Pancreas (tissue), 10 donors: ENCODE measurements at places on chromosomes 5 and 9. TPM values are rescaled to one million over a fixed set of nuclear protein-coding genes. Genes with fewer than 3 reads are reported as not detected.

DNA sequence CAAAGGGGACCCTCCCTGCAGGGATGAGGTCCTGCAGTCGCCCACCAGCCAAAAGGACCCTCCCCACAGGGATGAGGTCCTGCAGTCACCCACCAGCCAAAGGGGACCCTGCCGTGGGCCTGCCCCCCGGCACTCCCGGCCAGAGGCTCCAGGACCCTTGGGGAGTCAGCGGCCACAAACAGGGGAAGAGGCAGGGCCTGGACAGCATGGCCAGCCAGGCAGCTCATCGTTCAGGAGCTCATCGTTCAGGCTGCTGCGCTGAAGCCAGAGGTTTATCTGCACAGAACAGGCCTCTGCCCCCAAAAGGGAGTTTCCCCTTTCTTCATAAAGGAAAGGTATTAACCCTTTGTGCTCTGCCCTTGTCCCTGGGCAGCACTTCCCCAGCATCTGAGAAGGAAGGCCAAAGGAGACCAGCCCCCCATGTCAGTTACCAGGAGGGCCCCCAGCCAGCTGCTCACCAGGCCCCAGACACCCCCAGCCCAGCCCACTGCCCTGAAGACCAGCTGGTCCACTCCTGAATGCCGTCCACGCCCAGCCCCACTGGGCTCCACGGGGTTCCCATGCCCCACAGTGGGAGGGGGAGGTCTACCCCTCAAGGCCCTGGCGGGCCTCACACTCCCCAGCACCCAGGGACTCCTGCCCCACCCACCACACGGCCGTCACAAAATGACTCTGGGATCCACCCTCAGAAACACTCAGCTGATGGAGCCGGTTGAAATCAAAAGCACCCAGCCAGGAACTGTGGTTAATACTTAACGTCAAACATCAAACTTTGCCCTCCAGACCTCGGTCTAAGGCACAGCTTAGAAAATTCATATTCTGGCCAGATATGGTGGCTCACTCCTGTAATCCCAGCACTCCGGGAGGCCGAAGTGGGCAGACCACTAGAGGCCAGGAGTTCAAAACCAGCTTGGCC is 6.3 kb downstream of the SLC12A7 start:
- H3K4me3 ChIP-seq: no peak overlapping the region
- H3K27ac ChIP-seq: peak overlapping the region; percentile 58
- no peak for DNase-seq
- peaks cover 52% of the 10 kb centered on the region for H3K4me1 ChIP-seq
- no peaks in the 10 kb centered on the region for H3K36me3 ChIP-seq

GRCh38 chr9:119365291-119366027 is 3.8 kb downstream of the BRINP1 start:
- no peak overlapping the region for H3K4me3 ChIP-seq
- no peaks in the 10 kb centered on the region for H3K4me1 ChIP-seq
- H3K36me3 ChIP-seq: no peaks in the 10 kb centered on the region
- no peak for DNase-seq
- no peak overlapping the region for H3K27ac ChIP-seq
- no peaks in the 10 kb centered on the region for H3K27me3 ChIP-seq

DNA sequence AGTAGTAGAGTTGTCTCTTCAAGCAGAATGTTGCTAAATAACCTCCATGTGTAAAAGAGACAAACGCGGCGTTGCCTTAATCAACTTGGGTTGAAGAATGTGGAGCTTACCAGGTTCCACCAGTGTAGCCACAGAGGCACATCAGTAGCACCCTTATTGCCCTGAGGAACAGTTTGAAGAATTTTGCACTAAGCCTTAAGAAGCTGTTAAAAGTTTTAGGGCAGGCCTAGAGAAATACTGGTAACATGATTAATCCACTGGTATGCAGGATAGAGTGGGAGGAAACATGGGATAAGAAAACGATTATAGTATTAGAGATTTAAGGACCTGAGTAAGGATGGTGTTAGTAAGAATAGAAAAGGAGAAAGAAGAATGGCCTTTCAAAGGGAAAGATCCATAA is 100.6 kb downstream of the ZCCHC7 start:
- DNase-seq: no peak
- no peaks in the 10 kb centered on the region for H3K4me1 ChIP-seq
- H3K36me3 ChIP-seq: no peaks in the 10 kb centered on the region
- H3K4me3 ChIP-seq: no peak overlapping the region
- no peak overlapping the region for H3K27ac ChIP-seq
- no peaks in the 10 kb centered on the region for H3K27me3 ChIP-seq

DNA sequence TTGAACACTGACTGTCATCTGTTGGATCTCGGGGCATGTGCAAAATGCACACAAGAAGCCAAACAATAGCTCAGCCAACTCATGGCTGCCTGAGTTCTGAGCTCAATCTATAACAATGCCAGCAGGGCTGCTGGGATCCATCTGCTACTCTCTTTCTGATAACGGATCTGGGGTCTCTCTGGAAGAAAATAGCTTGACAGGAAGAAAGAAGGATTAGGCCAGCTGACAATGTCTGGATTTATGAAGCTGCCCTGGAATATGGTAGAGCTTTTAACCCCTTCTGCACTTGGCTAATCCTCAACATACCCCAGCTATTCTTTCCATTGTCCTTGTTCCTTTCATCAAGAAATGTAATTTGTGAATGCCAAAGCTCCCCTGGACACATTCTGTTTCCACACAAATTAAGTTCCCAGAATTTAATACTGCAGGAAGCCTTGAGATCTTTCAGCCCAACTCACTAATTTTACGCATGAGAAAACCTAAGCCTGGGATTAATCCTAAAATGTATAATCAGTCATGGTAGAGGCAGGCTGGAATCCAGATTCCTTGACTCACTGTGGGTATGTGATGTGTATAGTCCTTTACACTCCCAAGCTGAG is 62.7 kb upstream of the PCA3 start:
- no peak overlapping the region for H3K4me3 ChIP-seq
- no peaks in the 10 kb centered on the region for H3K36me3 ChIP-seq
- H3K27me3 ChIP-seq: peaks cover 3% of the 10 kb centered on the region
- no peak overlapping the region for H3K27ac ChIP-seq

- no peaks in the 10 kb centered on the region for H3K4me1 ChIP-seq
- no peaks in the 10 kb centered on the region for H3K36me3 ChIP-seq
- H3K4me3 ChIP-seq: no peak overlapping the region
- no peak for DNase-seq
- H3K27me3 ChIP-seq: no peaks in the 10 kb centered on the region
Observed at GRCh38 chr5:86403190-86403589, 214.6 kb upstream of the COX7C start.

PCDHB8 gene
- 2.6 TPM for total RNA-seq

- H3K4me3 ChIP-seq: no peak overlapping the region
- no peaks in the 10 kb centered on the region for H3K4me1 ChIP-seq
- H3K27ac ChIP-seq: no peak overlapping the region
Observed at GRCh38 chr5:60887746-60888145, 43.7 kb upstream of the ELOVL7 start.

BHMT2 gene
- total RNA-seq: 1.8 TPM

- H3K27me3 ChIP-seq: no peaks in the 10 kb centered on the region
- peaks cover 26% of the 10 kb centered on the region for H3K4me1 ChIP-seq
- peak overlapping the region; percentile 85 for H3K27ac ChIP-seq
- H3K4me3 ChIP-seq: no peak overlapping the region
Observed at GRCh38 chr9:35835766-35836165, 6.7 kb downstream of the TMEM8B start.

DNA sequence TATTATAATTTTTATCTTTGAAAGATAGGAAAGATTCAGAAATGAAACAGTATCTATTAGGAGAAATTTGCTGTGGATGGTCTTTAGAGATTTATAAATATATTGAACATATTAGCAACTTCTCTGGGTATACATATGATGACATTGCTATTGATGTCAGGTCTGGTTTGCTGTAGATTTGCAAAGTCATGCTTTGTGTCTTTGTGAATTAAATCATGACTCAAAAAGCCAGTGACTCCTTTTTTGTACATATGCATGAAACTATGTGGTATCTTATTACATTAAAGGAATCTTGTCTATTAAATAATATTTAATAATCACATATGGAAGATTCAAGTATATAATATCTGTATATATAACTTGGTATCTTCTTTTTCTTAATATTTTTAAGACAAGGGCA is 141.9 kb downstream of the ST8SIA4 start:
- H3K36me3 ChIP-seq: no peaks in the 10 kb centered on the region
- H3K27me3 ChIP-seq: no peaks in the 10 kb centered on the region
- H3K4me1 ChIP-seq: no peaks in the 10 kb centered on the region
- no peak overlapping the region for H3K4me3 ChIP-seq

ST8SIA4 gene
- total RNA-seq: 1.8 TPM

- no peaks in the 10 kb centered on the region for H3K4me1 ChIP-seq
- H3K27me3 ChIP-seq: no peaks in the 10 kb centered on the region
- no peak overlapping the region for H3K4me3 ChIP-seq
- H3K36me3 ChIP-seq: no peaks in the 10 kb centered on the region
Observed at GRCh38 chr9:132003896-132004295, 75.8 kb downstream of the MED27 start.

DNA sequence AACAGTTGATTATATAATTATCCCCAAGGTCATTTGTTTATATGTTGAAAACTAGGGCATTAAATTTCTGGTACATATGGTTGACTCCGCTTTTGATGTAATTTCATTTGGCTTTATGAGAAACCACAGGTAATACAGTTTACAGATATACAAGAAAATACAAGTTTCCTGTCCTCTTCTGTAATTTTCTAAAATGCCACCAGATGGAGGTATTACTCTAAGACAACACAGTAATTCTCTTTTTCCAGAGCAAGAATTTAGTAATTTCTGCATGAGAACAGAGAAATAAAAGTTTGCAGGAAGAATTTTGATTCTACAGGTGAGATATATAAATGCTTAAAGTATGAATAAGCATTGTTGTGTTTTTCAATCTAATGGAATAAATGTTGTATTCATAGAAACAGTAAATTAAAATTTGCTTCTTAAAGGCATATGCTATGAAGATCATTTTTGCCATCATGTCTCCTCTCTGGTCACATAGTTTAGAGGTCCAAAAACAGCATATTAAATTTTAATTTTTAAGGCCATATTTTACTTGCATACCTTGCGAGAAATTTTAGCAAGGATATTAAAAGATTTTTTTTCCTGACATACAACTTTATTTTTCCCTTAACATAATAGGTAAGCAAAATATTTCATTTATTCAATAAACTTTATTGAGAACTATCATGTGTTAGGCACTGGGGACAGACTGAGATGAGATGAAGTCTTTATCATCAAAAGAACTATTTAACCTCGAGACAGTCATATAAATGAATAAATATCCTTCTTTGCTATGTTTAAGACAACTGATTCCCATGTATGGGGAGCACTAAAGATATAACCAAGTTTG is 22.7 kb downstream of the CHD1 start:
- H3K36me3 ChIP-seq: no peaks in the 10 kb centered on the region
- H3K4me3 ChIP-seq: no peak overlapping the region
- H3K27ac ChIP-seq: no peak overlapping the region
- no peaks in the 10 kb centered on the region for H3K27me3 ChIP-seq

GRCh38 chr9:7336356-7337065 is 463.1 kb downstream of the DMAC1 start:
- no peak for DNase-seq
- no peak overlapping the region for H3K4me3 ChIP-seq
- no peaks in the 10 kb centered on the region for H3K36me3 ChIP-seq
- H3K27ac ChIP-seq: no peak overlapping the region
- no peaks in the 10 kb centered on the region for H3K4me1 ChIP-seq

DNA sequence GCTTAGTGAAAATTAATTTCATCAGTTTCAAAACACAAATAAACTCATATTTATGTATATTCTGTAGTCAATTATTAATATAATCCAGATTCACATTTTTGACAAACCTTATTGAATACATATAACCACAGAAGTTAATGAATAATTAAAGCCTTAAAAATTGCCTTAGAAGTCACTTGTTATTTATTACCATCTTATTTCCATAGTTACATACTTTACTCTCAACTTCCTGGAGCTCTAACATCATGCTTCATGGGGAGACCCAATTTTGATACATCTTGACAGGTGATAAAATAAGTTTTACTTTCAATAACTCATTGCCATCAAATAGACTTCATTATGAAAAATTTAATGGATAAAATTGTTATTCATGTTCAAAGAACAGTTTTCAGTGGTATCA is 1038.7 kb downstream of the PTPRD start:
- H3K27ac ChIP-seq: no peak overlapping the region
- no peaks in the 10 kb centered on the region for H3K27me3 ChIP-seq
- no peaks in the 10 kb centered on the region for H3K36me3 ChIP-seq

DNA sequence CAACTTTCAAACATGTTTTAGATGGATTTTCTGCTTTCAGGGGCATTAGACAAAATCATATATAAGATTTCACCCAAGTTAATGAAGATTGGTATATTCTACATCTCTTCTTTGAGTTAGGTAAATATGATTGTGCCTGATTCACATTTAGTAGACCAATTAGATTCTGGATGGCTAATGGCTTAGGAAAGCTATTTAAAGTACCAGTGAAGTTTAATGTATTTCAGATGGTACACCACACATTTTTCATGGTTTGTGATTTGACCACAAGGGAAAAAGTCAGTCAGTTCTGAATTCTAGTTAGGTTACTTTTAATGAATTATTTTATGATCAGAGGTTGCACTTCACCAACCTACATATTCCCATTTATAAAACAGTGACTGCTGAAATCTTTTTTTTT is 409.7 kb downstream of the ADGRV1 start:
- no peaks in the 10 kb centered on the region for H3K4me1 ChIP-seq
- no peak overlapping the region for H3K4me3 ChIP-seq
- DNase-seq: no peak
- no peaks in the 10 kb centered on the region for H3K27me3 ChIP-seq

DNA sequence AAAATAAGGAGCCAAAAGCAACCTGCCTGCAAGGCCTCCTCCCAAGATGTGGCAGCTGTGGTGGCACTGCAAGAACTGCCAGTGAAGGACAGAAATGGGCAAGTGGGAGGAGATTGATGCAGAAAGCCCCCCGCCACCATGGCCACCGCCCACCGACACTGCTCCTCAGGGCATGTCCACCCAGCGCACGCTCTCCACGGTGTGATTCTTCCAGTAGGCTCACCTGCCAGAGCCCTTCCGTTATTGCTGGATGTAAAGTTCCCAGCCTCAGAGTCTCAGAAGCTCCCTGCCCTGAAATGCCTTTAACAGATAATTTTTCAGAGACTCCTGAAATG is 155.2 kb upstream of the PHYKPL start:
- H3K4me1 ChIP-seq: no peaks in the 10 kb centered on the region
- H3K27me3 ChIP-seq: no peaks in the 10 kb centered on the region
- H3K4me3 ChIP-seq: no peak overlapping the region
- H3K27ac ChIP-seq: no peak overlapping the region
- H3K36me3 ChIP-seq: no peaks in the 10 kb centered on the region
- no peak for DNase-seq

DNA sequence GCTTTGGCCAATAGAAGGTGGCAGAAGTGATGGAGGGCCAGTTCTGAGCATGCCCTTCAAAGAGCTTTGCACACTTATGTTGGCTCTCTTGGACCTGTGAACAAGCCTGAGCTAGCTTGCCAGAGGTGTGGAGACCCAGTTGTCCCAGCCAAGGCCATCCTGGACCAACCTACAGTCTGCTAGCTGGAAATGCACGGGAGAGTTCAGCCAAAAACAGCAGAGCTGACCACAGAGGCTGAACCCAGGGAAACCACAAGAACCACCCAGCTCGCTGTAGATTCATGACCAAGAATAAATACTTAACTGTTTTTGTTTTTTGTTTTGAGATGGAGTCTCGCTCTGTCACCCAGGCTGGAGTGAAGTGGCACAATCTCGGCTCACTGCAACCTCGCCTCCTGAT is 65.4 kb upstream of the HAND1 start:
- no peaks in the 10 kb centered on the region for H3K36me3 ChIP-seq

CD14 gene
- 43.7 TPM for total RNA-seq

GRCh38 chr5:67182301-67182790 is 14.3 kb downstream of the CD180 start:
- no peak overlapping the region for H3K27ac ChIP-seq
- H3K4me3 ChIP-seq: no peak overlapping the region
- H3K4me1 ChIP-seq: no peaks in the 10 kb centered on the region
- no peaks in the 10 kb centered on the region for H3K36me3 ChIP-seq
